ENCODE measurements at places on chromosomes 12 and 14. TPM values are rescaled to one million over a fixed set of nuclear protein-coding genes. Genes with fewer than 3 reads are reported as not detected.

Gene JDP2
- 2.9 TPM for total RNA-seq

Gene BHLHE41
- not detected for total RNA-seq

Gene OLR1
- total RNA-seq = 4.0 TPM

Gene RFC5
- 8.5 TPM for total RNA-seq

- no peaks in the 10 kb centered on the region for H3K36me3 ChIP-seq
- H3K27ac ChIP-seq = no peak overlapping the region
- H3K4me1 ChIP-seq = no peaks in the 10 kb centered on the region
- no peak overlapping the region for H3K4me3 ChIP-seq
These were observed 65.0 kb downstream of the GALNT9 start for GRCh38 chr12:132264086-132265010.

DNA sequence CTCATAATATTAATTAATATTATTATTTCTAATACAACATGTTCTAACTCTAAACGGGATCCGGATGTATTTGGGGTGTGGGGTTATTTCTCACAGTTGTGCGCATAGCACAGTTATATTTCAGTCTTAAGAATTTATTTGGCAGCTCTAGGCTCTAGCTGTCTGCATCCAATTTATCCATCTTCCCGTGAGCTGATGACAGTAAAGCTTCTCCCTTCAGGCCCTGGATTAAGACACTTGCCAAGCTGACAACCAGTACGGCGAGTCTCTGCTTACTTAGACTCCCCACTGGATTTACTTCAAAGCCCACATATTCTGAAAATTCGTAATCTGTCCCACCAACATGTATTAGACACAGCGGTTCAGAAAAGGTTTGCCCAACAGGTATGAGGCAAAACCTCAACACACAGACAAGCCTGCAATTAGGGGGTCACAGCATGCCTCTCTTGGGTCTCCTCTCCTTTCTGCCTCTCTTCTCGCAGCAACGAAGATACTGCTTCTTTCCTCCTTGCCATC lies 232.9 kb upstream of the TMTC1 start:
- DNase-seq = no peak
- no peak overlapping the region for H3K4me3 ChIP-seq
- no peaks in the 10 kb centered on the region for H3K4me1 ChIP-seq
- H3K36me3 ChIP-seq = no peaks in the 10 kb centered on the region
- H3K27me3 ChIP-seq = no peaks in the 10 kb centered on the region
- H3K27ac ChIP-seq = no peak overlapping the region

DNA sequence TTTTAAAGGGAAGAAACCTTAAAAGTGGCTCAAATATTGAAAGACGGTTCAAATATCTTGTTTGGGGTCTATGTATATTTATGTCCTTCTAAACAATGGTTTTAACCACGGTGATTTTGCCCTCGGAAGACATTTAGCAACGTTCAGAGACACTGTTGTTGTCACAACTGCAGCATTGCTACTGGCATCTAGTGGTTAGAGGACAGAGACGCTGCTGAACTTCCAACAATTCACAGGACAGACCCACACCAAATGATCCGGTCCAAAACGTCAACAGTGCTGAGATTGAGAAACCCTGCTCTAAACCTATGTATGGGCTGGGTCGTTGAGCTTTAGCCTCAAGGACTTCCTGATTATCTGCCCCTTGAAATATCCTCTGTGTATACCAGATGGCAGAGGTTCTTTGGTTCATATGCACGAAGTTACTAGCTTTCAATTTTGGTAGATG lies 1.7 kb downstream of the ANGEL1 start:
- H3K27me3 ChIP-seq = no peaks in the 10 kb centered on the region
- H3K36me3 ChIP-seq = peaks cover 38% of the 10 kb centered on the region
- DNase-seq = no peak

DNA sequence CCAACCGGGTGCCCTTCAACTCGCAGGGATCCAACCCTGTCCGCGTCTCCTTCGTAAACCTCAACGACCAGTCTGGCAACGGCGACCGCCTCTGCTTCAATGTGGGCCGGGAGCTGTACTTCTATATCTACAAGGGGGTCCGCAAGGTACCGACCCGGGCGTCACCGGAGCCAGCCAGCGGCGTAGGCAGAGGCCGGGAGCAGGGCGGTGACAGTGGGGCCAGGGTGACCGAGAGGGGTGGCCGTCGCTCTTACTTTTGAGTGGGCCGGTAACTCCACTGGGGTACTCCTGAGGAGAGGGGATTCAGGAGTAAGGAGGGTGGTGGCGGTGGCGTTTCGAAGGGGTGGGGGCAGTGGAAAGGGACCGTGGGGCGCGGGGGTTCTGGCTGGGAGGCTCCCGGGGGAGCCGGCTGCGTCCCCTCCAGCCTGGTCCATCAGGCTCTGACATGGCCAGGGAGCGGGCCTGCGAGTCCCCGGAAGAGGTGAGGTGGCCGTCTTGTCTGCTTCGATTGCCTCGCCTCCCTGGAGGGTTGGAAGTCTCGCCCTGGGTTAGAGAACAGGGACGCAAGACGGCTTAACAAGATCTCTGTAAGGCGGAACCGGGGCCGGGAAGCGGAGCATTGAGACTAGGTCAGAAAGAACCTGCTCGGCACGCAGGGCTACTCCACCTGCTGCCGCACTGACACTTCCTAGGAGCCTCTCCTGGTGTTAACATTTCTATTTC lies 491 bp downstream of the WDR20 start:
- peaks cover 4% of the 10 kb centered on the region for H3K36me3 ChIP-seq
- peak overlapping the region; percentile 90 for H3K27ac ChIP-seq
- H3K4me3 ChIP-seq = peak overlapping the region; percentile 80
- peaks cover 18% of the 10 kb centered on the region for H3K4me1 ChIP-seq
- H3K27me3 ChIP-seq = no peaks in the 10 kb centered on the region

- no peaks in the 10 kb centered on the region for H3K27me3 ChIP-seq
- no peak overlapping the region for H3K27ac ChIP-seq
- H3K36me3 ChIP-seq = no peaks in the 10 kb centered on the region
- no peak overlapping the region for H3K4me3 ChIP-seq
- no peak for DNase-seq
These were observed 121.1 kb downstream of the TGFB3 start for GRCh38 chr14:75860561-75861160.

GRCh38 chr12:57899010-57899662 lies 42.2 kb upstream of the ATP23 start:
- peak; percentile 53 for DNase-seq
- peaks cover 34% of the 10 kb centered on the region for H3K4me1 ChIP-seq
- no peak overlapping the region for H3K4me3 ChIP-seq
- peak overlapping the region; percentile 66 for H3K27ac ChIP-seq

DNA sequence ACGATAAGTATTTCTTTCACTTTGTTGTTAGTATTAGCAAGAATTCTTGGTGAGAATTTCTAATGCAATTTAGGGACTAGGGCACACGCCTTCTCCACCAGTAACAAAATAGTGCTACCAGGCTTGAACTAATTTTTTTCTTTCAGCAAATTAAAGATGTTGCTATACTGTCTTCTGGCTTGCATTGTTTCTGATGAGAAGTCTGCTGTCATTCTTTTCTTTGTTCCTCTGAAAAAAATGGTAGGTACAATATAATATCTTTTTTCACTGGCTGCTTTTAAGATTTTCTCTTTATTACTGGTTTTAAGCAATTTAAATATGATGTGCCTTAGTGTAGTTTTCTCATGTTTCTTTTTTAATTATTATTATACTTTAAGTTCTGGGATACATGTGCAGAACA lies 171.2 kb downstream of the PCNX1 start:
- DNase-seq = no peak
- H3K4me1 ChIP-seq = no peaks in the 10 kb centered on the region
- no peak overlapping the region for H3K4me3 ChIP-seq
- peaks cover 30% of the 10 kb centered on the region for H3K36me3 ChIP-seq
- H3K27me3 ChIP-seq = no peaks in the 10 kb centered on the region

GRCh38 chr14:57699947-57700346 lies 165.9 kb downstream of the SLC35F4 start:
- DNase-seq = no peak
- no peaks in the 10 kb centered on the region for H3K4me1 ChIP-seq
- H3K27ac ChIP-seq = no peak overlapping the region
- H3K4me3 ChIP-seq = no peak overlapping the region
- H3K36me3 ChIP-seq = no peaks in the 10 kb centered on the region

- DNase-seq = no peak
- peaks cover 8% of the 10 kb centered on the region for H3K27me3 ChIP-seq
- no peak overlapping the region for H3K4me3 ChIP-seq
- H3K4me1 ChIP-seq = no peaks in the 10 kb centered on the region
- no peaks in the 10 kb centered on the region for H3K36me3 ChIP-seq
These were observed 13.7 kb upstream of the LHX5 start for GRCh38 chr12:113485330-113485729.
